ENCODE measurements at places on chromosomes 4 and X. TPM values are rescaled to one million over a fixed set of nuclear protein-coding genes. Genes with fewer than 3 reads are reported as not detected.
A peak's percentile ranks its signal among the peaks of the same experiment; 100 is the strongest.

DNA sequence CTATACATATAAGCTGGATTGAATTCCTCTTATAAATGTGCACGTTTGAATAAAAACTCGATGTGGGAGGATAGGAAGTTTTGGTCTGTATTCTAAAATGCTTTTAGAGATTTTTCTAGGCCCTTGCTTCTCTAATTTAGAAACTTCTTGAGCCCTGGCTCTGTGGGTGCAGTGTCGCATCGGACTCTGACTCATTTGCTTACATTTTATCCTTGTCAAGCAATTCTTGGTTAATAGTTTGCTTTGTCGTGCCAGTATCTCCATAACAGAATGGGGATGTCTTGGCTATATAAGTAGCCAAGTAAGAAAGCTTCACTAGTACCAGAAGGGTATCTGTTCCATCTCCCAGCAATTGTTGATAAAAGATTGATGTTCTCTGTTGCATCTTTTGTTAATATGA is 10.7 kb downstream of the SGMS2 start:
- H3K36me3 ChIP-seq: no peaks in the 10 kb centered on the region
- peaks cover 28% of the 10 kb centered on the region for H3K4me1 ChIP-seq
- peak overlapping the region; percentile 1 for H3K4me3 ChIP-seq
- no peak for DNase-seq

DNA sequence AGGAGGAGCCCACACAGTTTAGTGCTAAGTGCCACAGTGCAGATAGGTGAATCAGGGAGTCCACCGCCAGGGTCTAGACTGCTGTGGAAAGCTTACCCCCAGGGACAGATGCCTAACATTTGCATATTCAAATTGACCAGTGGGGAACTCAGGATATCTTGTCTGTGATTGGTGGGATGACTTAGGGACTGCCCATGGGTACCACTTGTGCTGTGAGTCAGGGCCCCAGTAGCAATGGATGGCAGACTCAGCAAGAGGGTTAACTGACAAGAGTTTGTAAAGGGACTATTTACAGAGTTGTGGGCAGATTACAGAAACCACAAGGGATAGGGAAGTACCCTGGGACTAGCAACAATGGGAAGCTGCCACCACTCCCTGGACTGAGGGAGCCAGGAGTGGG is 282.1 kb downstream of the BCOR start:
- H3K27ac ChIP-seq: no peak overlapping the region
- H3K36me3 ChIP-seq: no peaks in the 10 kb centered on the region
- H3K4me1 ChIP-seq: peaks cover 4% of the 10 kb centered on the region
- H3K27me3 ChIP-seq: no peaks in the 10 kb centered on the region
- no peak for DNase-seq

Gene CT83
- not detected for total RNA-seq

GRCh38 chrX:920234-920799 is 289.7 kb downstream of the SHOX start:
- H3K36me3 ChIP-seq: no peaks in the 10 kb centered on the region
- no peaks in the 10 kb centered on the region for H3K4me1 ChIP-seq
- no peak overlapping the region for H3K27ac ChIP-seq
- H3K4me3 ChIP-seq: no peak overlapping the region

GRCh38 chrX:74340051-74340450 is 36.1 kb downstream of the ZCCHC13 start:
- no peak overlapping the region for H3K4me3 ChIP-seq
- H3K36me3 ChIP-seq: no peaks in the 10 kb centered on the region
- H3K27ac ChIP-seq: no peak overlapping the region
- H3K4me1 ChIP-seq: no peaks in the 10 kb centered on the region
- no peak for DNase-seq

DNA sequence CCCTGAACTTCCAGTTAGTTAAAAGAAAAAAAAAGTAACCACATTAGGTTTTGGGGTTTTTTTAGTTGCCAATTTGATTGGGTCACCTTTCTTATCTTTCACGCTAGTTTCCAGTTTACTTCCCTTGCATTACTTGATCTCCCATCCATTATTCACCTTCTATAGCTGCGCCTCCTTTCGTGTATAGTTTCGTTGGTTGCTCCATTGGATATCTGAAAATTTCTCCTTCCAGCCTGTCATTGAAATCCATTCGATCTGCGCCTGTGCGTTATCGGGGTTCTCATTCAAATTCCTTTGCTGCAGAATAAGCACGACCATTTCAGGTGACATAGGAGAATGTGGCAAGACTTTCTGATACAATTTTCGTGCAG is 764 bp downstream of the TRAPPC11 start:
- H3K27ac ChIP-seq: peak overlapping the region; percentile 94
- H3K4me1 ChIP-seq: peaks cover 20% of the 10 kb centered on the region
- no peak for DNase-seq
- H3K4me3 ChIP-seq: peak overlapping the region; percentile 84
- H3K27me3 ChIP-seq: no peaks in the 10 kb centered on the region
- peaks cover 7% of the 10 kb centered on the region for H3K36me3 ChIP-seq

Gene TSPAN7
- 38.3 TPM for total RNA-seq

DNA sequence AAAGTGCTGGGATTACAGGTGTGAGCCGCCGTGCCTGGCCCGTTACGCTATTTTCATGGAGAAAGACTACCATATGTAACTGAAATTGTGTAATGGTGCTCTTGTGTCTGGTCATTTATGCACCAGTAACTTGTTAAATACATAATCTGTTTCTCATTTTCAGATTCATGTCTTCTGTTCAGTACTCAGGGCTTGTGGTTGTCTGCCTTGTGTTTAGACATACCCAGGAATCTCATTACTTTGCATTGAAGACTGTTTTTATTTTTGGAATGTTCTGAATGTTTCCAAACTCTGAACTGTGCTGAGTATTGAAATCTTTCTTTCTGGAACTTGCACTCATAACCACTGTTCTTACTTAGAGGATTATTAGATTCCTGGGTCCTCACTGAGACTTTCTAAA is 52.8 kb downstream of the PDLIM5 start:
- DNase-seq: no peak
- no peaks in the 10 kb centered on the region for H3K36me3 ChIP-seq
- peaks cover 39% of the 10 kb centered on the region for H3K4me1 ChIP-seq
- no peak overlapping the region for H3K4me3 ChIP-seq

Gene TCEAL6
- total RNA-seq: not detected

Gene HSFX3
- total RNA-seq: not detected

DNA sequence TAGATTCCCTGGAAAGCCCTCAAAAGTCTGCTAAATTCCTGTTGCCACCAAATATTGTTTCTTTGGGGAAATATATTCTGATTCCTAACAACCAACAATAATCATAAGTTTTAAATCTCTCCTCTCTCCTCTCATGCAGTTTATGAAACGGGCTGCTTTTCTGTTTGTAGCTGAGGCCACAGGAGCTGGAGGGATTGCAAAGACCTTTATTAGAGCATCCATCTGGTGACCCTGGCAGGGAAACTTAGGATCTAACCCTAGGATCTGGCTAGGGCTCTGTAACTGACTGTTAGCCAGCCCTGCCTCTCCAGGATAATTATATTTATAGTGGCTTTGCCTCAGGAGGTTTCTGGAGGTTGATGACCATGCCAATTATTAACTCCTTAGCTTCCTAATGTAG is 56.9 kb downstream of the SMAD1 start:
- no peak overlapping the region for H3K4me3 ChIP-seq
- no peak for DNase-seq
- H3K4me1 ChIP-seq: no peaks in the 10 kb centered on the region
- H3K27ac ChIP-seq: no peak overlapping the region
- no peaks in the 10 kb centered on the region for H3K27me3 ChIP-seq
- no peaks in the 10 kb centered on the region for H3K36me3 ChIP-seq

Gene FHIP1A
- total RNA-seq: 2.0 TPM

- no peak for DNase-seq
- no peaks in the 10 kb centered on the region for H3K36me3 ChIP-seq
- no peaks in the 10 kb centered on the region for H3K27me3 ChIP-seq
- H3K4me3 ChIP-seq: no peak overlapping the region
- no peaks in the 10 kb centered on the region for H3K4me1 ChIP-seq
Measured at GRCh38 chr4:149465955-149466354, 349.7 kb downstream of the IQCM start.

GRCh38 chrX:150762258-150763165 is 69.3 kb downstream of the MTMR1 start:
- peaks cover 8% of the 10 kb centered on the region for H3K4me1 ChIP-seq
- no peaks in the 10 kb centered on the region for H3K27me3 ChIP-seq
- no peak for DNase-seq
- peaks cover 12% of the 10 kb centered on the region for H3K36me3 ChIP-seq
- peak overlapping the region; percentile 33 for H3K27ac ChIP-seq

Gene H2BW2
- total RNA-seq: not detected

- H3K27me3 ChIP-seq: no peaks in the 10 kb centered on the region
- DNase-seq: no peak
- H3K4me3 ChIP-seq: no peak overlapping the region
- no peak overlapping the region for H3K27ac ChIP-seq
Measured at GRCh38 chr4:28310926-28311325, 1450.3 kb downstream of the STIM2 start.

- H3K36me3 ChIP-seq: no peaks in the 10 kb centered on the region
- no peaks in the 10 kb centered on the region for H3K27me3 ChIP-seq
- H3K4me1 ChIP-seq: peaks cover 4% of the 10 kb centered on the region
- no peak overlapping the region for H3K4me3 ChIP-seq
Measured at GRCh38 chrX:39928704-39929378, 168.9 kb downstream of the BCOR start.

Gene ASB9
- total RNA-seq: 2.1 TPM

DNA sequence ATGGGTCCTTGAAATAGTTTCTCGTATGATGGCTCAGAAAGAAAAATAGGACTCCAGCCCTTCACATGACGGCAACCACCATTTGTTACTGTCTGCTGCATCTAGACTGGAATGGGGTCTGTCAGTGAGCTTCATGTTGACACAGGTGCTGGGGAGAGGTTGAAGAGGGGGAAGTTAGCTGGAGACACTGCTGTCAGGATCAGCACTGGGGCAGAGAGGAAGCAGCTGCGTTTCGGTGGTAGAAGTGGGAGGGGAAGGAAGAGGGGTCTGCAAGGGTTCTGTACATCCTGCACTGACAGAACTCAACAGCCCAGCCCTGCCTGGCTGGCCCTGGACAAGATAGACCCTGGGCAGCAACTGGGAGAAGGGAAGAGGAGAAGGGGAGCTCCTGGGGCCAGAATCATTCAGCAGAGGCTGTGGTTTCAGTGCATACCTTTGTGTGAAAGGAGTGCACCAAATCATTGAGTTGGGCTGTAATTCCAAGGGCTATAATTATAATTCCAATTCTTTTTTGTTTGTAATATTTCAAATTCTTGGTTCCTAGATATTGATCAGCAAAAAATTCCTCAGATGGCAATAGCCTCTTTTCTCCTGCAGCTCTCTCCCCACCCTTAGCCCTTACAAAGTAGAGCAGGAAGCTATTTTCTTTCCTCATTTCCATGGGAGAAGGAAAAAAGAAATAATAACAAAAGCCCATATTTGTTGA is 119.4 kb upstream of the C1GALT1C1 start:
- H3K36me3 ChIP-seq: no peaks in the 10 kb centered on the region
- H3K4me3 ChIP-seq: no peak overlapping the region
- no peaks in the 10 kb centered on the region for H3K4me1 ChIP-seq
- H3K27ac ChIP-seq: no peak overlapping the region
- H3K27me3 ChIP-seq: no peaks in the 10 kb centered on the region
- no peak for DNase-seq

Gene PPP2R2C
- 2.7 TPM for total RNA-seq

Gene SLC9B1
- not detected for total RNA-seq

DNA sequence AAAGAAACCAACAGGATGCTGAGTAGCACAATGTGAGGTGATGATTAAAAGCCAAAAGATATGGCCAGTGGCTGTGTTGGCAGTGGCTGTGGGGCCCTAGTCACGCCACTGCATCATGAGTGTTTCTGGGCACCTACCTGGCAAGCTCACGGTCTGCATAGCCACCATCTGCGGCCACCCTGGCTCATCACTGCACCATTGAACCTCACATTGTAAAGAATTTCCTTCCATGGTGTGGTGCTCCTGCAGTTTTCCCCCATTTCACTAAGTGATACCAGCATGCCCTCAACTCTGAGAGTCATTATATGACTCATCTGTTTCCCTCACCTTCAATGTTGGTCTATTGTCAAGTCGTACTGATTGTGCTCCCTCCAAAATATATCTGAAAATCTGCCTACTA is 45.5 kb upstream of the CLNK start:
- no peak for DNase-seq
- H3K4me3 ChIP-seq: no peak overlapping the region
- H3K27ac ChIP-seq: no peak overlapping the region
- no peaks in the 10 kb centered on the region for H3K27me3 ChIP-seq
- H3K4me1 ChIP-seq: no peaks in the 10 kb centered on the region
- H3K36me3 ChIP-seq: no peaks in the 10 kb centered on the region

- no peaks in the 10 kb centered on the region for H3K36me3 ChIP-seq
- no peak overlapping the region for H3K27ac ChIP-seq
- no peaks in the 10 kb centered on the region for H3K27me3 ChIP-seq
- H3K4me3 ChIP-seq: no peak overlapping the region
Measured at GRCh38 chr4:125303821-125304220, 10.9 kb upstream of the FAT4 start.

Gene MMRN1
- 34.1 TPM for total RNA-seq

GRCh38 chr4:8123870-8124269 is 34.7 kb downstream of the ABLIM2 start:
- no peaks in the 10 kb centered on the region for H3K27me3 ChIP-seq
- H3K27ac ChIP-seq: no peak overlapping the region
- no peak for DNase-seq
- peaks cover 4% of the 10 kb centered on the region for H3K36me3 ChIP-seq
- no peaks in the 10 kb centered on the region for H3K4me1 ChIP-seq
- H3K4me3 ChIP-seq: no peak overlapping the region

DNA sequence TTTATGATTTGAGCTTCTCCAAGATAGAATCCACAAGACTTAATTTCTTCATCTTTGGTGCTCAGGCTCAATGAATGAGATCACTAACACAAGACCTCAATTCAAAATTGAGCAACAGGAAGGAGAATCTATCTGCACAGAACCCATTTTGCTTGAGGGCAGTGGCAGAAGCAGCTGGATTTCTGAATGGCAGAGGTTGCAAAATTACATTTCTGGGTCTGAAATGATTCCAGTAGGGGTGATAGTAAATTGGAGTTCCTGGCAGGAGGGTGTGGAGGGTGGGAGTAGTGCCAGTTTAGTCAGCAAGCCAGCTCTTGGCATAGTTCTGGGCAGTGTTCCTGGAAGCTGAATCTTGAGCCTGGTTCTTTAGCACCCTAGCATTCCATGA is 281.1 kb downstream of the SLC7A11 start:
- no peaks in the 10 kb centered on the region for H3K27me3 ChIP-seq
- H3K4me1 ChIP-seq: no peaks in the 10 kb centered on the region
- no peaks in the 10 kb centered on the region for H3K36me3 ChIP-seq
- no peak overlapping the region for H3K4me3 ChIP-seq
- DNase-seq: no peak
- H3K27ac ChIP-seq: no peak overlapping the region

Data from esophagus muscularis mucosa (tissue), 4 donors.